NCI-H1417 (cell line): ENCODE measurements at places on chromosomes 6 and 20.

- DNase-seq = no peak
Measured at GRCh38 chr20:32558526-32558925, 26.6 kb downstream of the NOL4L start.

DNA sequence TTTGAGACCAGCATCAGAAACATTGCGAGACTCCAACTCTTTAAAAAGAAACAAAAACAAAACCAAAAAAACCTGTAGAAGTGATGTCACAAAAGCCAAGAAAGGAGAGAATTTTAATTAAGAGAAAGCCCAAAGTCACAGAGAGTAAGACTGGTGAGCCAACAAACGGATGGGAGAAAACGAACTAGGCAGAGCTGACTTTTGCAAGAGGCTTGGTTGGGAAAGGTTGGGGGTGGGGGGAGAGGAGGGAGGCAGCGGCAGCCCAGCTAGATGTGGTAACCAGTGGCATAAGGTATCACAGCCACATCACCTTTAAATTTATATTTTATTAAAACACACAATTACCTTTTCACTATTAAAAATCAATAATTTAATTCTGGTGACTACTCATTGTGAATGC lies 23.5 kb downstream of the NOL7 start:
- no peak for DNase-seq

- DNase-seq = no peak
Measured at GRCh38 chr20:19335916-19336315, 123.5 kb downstream of the SLC24A3 start.

DNA sequence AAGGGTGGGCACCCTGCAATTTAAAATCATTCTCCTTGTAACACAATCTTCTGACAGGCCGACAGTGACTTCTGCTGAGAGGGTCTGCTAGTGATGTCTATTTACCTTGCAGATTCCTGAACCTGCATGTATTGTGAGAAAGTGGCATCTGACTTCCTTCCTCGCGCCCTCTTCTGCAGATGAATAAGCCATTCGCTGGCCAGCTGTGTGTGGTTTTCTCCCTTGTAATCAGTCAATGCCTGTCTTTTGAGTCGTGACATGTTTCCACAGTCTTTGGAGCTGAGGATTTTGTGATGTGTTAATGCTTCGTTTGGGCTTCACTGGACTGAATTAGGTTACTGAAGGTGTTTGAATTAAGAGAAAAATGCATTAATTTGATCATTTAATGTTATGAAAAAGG lies 125.3 kb downstream of the GRM1 start:
- DNase-seq = no peak
